ENCODE measurements at places on chromosomes 7 and 10. TPM values are rescaled to one million over a fixed set of nuclear protein-coding genes. Genes with fewer than 3 reads are reported as not detected.

Gene STN1
- total RNA-seq = 19.2 TPM

Gene SH2B2
- 2.6 TPM for total RNA-seq

Gene LGI1
- total RNA-seq = not detected

Gene KCNH2
- total RNA-seq = 0.38 TPM

Gene XRCC2
- 5.4 TPM for total RNA-seq

Gene SSMEM1
- total RNA-seq = not detected

Gene PDE1C
- total RNA-seq = 5.6 TPM

Gene PRKCQ
- total RNA-seq = 4.0 TPM

Gene SPRN
- total RNA-seq = 0.25 TPM

Gene SLC26A5
- total RNA-seq = not detected
